Hypothalamus (tissue), 51 donors: ENCODE measurements at places on chromosomes 1 and 21.
A peak's percentile ranks its signal among the peaks of the same experiment; 100 is the strongest.

DNA sequence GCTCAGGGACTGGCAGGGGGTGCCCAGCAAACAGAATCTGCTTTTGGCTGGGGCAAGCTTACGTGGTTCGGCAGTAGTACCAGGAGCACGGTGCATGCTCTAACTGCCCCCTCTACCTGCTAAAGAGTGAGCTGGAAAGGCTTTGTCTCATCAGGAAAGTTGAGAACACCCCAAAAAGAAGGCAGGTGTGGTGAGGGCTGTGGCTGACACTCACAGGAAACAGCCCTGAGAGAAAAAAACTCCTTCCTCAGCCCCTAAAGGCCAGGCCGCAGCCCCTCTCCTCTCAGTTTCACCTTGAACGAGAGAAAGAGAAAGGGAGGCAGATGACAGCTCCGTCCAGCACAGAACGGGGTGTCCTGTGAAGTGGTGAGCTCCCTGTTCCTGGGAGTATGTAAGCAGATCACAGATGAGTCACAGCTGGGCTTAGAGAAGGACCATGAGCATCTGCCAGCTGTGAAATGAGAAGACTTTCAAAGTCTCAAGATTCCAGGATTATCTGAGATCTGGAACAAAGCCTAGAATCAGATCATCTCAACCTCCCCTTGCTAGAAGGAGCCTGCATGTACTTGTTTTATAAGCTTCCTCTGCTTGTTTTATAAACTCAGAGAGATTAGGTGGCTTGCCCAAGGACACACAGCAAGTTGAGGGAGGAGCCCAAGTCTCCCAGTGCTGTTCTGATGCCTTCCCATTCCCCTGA is 13.4 kb downstream of the LAPTM5 start:
- DNase-seq = no peak

- no peak for DNase-seq
Measured at GRCh38 chr1:156153362-156153761, at the start of gene SEMA4A. SEMA4A (plus strand) TSS chr1:156153585; CDS start chr1:156154579, 994 bp downstream.

GRCh38 chr1:169048043-169048442 is 58.4 kb upstream of the ATP1B1 start:
- DNase-seq = no peak

- no peak for DNase-seq
Measured at GRCh38 chr1:151403612-151404011, 4.2 kb downstream of the PSMB4 start.

DNA sequence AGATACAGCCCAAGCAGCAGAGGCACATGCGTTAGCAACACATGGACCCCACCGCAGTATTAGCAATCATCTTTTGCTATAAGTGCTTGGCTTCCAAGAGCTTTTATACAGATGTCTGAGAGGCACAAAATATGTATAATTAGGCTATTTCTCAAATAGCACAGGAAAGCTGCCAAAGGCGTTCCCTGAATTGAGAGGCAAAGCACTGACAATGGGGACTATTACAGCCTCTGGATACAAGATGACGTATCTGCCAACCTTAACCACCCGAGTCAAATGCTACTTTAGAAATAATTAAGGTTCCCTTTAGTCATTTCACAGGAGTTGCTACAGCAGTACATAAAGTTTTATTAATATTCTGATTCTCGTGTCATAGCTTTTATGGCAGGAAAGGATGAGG is 6.4 kb downstream of the STMN1 start:
- no peak for DNase-seq

- no peak for DNase-seq
Measured at GRCh38 chr1:33741749-33742148, 122.1 kb upstream of the HMGB4 start.

DNA sequence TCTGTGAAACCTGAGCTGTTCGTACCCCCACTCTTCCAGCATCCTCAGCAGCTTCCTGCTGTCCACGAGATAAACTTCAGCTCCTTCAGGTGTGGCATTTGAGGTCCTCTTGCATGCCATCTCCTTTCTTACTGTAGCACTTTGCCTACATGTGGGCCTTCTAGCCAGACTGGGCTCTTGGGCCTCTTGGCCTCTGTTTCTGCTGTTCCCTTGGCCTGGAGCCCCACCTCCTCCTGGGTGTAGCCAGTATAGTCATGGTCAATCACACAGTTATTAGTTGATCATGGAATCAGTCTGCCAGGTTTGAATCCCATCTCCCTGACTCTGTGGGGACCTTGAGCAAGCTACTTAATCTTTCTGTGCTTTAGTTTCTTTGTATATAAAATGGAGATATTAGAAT is 26.4 kb downstream of the TMEM53 start:
- DNase-seq = no peak

GRCh38 chr1:148355976-148356375 is 127.1 kb downstream of the PPIAL4G start:
- no peak for DNase-seq

DNA sequence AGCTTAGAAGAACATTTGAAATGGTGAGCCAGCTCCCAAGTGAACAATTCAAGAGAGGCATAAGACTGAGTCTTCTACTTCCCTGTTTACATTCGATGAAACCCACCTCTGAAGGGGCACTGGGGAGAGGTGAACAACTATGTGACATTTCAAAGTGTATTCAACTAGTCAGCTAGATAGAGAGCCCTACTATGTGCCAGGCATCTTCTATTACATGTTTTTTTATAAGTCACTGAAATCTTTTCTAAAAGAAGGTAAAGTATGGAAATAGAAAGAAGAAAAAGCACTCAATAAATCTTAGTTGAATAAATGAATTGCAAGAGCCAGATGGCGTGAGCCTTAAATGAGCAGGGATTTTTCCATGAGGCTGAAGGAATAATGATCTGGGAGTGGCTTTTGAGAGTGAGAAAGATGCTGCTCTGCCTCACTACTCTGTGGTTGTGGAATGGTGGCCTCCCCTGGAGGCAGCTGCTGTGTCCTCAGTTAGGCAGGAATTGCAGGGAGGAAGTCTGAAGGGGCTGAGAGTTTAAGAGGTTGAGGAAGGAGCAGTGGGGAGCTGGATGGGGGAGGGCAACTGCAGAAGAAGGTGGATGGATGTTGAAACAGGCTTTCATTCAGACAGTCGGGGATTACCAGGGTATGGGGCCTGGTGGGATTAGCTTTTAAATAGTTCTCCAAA is 10.4 kb upstream of the PTPRF start:
- DNase-seq = no peak

- no peak for DNase-seq
Measured at GRCh38 chr1:18736958-18737357, 106.3 kb downstream of the PAX7 start.

GRCh38 chr1:168031627-168032026 is 94.8 kb upstream of the MPC2 start:
- DNase-seq = no peak

DNA sequence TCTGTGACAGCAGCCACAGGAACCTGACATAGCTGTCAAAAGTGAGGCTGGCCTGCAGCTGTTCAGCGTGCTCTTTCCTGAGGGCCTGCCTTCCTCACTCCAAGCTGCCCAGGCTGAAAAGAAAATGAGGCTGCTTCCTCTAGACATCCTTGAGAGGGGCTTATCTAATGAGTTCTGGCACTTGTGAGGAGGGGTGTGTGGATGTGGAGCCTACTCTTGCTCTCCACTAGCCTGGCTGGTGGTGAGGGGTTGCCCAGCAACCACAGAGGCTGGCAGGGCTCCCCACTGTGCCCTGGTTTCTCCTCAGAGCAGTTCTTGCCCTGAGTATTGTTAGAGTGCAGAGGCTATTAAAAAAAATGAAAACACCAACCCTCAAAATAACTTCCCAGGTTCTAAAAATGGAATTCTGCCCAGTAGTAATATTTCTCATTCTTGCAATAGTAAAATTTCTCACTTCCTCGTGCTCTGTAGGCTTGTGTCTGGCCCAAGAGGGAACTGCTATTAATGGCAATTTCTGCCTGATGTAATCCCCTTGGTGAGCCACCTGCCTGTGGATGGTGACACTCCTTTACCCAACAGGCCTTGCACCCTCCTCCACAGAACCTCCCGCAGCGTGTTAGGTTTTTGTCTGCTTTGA is 52.6 kb upstream of the EPS8L3 start:
- DNase-seq = peak; percentile 13

GRCh38 chr1:147748676-147749350 is 11.6 kb downstream of the GJA5 start:
- no peak for DNase-seq

DNA sequence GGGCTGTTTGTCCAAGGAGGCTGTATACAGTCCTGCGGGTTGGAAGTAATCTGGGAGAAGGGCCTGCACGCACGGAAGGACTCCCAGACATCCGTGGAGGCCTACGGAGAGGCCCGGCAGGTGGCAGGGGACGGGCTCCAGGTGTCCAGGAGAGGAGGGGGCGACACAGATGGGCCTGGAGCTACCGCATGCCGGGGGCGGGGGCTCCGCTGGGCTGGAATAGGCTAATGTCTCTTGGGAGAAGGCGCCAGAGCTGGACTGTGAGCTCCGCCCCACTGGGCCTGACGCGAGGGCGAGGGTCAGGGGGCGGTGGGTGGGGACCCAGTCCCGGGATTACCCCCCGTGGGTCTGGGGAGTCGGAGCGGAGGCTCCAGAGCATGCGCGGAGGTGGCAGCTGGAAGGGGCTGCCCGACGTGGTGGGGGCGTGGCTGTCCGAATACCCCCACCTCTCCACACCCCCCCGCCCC is 659 bp downstream of the AGO1 start:
- peak; percentile 34 for DNase-seq

DNA sequence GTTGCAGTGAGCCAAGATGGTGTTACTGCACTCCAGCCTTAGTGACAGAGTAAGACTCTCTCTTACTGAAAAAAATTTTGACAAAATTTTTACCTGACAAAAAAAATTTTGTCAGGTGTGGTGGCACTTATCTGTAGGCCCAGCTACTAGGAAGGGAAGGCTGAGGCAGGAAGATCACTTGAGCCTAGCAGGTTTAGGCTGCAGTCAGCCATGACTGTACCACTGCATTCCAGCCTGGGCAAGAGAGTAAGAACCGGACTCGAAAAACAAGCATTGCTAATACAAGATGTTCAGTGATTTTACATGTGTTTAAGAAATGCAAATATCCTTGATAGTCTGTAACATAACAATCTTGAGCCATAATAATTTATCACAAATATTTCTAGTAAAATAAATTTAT is 46.9 kb downstream of the USP48 start:
- DNase-seq = no peak

DNA sequence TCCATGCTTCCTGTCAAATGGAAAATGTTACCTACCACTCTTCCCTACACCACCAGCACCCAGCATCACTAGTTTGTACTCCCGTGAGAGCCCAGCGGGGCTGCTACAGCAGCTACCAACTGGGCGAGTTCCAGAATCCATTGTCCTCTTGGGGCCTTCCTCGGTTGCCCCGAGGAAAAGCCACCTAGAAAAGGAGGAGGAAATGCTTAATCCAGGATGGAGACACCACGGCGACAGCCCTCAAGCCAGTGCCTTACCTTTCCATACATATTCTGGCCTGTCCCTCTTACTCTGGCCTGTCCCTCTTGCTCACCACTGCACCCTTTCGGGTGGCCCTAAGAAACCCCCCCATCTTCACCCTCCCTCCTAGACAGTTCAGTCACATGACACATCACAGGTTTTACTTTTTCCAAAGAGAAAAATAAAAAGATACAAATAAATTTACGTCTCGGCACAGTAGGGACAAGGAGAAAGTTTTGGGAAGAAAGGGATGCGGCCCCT is 478 bp downstream of the RIT1 start:
- DNase-seq = peak; percentile 14

DNA sequence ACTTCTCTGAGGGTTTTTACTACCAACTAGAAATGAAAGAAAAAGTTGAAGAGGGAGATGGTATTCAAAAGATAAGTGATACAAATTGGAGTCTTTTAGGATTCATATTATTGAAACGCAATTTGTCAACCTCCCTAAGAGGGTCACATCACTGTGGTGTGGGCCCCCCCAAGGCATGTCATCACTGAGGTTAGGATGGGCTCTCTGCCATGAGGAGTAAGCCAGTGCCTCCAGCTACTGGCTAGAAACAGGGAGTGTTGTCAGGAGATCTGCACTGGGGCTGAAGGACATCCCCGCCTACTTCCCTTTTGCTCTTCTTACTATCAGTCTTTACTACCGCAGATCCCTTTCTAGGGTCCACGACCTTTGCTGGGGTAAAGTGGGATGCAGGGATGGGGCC is 25.9 kb downstream of the ITSN1 start:
- no peak for DNase-seq

GRCh38 chr1:147509786-147510395 is 31.4 kb upstream of the BCL9 start:
- DNase-seq = no peak

DNA sequence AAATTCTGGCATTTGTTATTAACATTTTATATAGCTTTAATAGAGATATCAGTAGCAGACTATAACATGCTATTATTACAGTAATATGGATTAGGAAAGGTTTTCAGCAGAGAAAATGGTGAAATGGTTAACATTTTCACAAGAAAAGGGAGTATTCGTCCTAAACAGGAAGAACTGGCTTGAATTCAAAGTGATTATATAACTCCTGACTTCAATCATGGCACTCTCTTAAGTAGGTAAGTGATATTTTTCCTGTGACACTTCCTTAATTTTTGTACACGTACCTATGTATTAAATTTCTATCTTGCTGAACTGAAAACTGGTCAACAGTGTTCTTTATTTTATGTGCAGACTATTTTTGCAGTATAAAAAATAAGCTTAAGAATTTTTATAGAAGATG is 67.9 kb upstream of the CNN3 start:
- no peak for DNase-seq

GRCh38 chr1:172483448-172483847 is 39.6 kb upstream of the PIGC start:
- no peak for DNase-seq

DNA sequence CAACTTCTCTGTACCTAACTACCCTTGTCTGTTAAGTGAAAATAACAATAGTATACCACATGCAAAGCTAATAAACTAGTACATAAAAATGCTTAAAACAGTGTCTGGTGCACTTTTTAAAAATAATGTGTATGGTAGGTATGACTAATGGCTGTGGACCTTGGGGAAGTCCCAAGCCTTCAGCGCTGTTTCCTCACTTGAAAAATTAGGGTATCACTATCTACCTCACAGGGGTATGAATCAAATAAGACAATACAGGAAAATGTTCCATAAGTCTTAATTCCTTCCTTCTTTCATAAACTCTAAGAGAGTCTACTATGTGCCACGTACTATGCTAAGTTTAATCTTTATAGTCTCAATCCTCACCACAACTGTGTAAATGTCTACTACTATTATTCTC is 32.0 kb downstream of the EGLN1 start:
- no peak for DNase-seq

DNA sequence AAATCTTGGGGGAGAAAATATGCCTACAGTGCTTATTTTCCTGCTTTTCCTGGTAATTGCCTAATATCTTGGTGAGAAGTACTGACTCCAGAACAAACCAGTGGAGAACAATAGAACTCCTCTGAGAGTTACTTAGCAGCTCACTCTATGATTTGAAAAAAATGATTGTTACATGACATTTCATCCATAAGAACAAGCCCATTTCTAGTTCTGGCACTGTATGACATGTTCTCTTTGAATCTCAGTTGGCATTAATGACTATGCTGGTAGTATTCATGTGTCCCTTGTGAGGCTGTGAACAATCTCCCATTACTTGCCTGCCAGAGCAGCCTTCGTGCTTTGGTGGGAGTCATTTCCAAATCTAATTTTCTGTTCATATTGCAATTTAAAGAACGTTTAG is 58.0 kb downstream of the CLIC4 start:
- no peak for DNase-seq
